Vagina (tissue), 2 donors: ENCODE measurements at places on chromosomes 16 and 17.
A peak's percentile ranks its signal among the peaks of the same experiment; 100 is the strongest.

GRCh38 chr16:63188086-63188771 is 1152.0 kb upstream of the CDH8 start:
- DNase-seq = no peak

- DNase-seq = peak; percentile 43
Observed at GRCh38 chr17:7859028-7859427, 1.2 kb downstream of the CYB5D1 start.

DNA sequence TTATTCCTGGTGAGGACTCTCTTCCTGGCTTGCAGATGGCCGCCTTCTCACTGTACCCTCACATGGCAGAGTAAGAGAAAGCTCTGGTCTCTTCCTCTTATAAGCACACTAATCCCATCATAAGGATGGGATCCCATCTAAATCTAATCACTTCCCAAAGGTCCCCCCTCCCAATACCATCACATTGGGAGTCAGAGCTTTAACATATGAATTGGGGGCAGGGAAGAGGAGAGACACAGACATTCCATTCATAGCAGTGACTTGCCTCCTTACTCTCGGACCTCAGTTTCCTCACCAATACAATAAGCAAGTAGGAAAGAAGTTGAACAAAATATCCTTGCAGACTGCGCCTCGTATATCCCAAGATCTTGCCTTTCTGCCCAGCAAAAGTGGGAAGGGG is 1.7 kb downstream of the CLEC19A start:
- no peak for DNase-seq

- no peak for DNase-seq
Observed at GRCh38 chr17:34436607-34437006, 73.6 kb upstream of the CCL1 start.

DNA sequence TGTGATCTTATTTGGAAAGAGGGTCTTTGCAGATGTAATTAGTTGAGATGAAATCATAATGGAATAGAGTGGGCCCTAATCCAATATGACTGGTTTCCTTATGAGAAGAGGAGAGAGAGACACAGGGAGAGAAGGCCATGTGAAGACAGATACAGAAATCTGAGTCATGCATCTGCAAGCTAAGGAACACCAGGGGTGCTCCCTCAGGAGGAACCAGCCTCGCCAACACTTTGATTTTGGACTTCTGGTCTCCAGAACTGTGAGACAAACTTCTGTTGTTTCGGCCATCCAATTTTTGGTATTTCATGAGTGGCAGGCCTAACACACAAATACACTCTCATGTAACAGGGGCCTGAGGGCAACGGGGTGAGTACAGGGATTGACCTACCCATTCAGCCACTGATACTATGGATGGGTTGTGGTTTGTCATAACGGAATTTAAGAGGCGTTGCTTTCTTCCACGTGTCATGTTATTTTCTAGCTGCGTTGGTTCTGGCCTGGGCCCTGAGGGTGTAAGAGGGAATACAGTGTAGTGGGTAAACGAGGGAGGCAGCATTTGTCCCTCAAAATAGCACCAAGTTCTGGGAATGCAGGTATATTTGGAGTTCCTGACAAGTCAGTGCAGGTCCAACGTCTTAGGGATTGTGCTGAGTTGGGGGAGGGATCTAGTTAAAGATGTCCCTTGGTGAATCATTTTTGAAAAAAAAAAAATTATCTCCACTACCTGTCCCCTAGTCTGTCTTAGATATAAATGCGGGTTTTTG is 17.7 kb downstream of the PLCG2 start:
- no peak for DNase-seq

GRCh38 chr17:47286198-47286914 is 32.7 kb downstream of the ITGB3 start:
- DNase-seq = no peak

DNA sequence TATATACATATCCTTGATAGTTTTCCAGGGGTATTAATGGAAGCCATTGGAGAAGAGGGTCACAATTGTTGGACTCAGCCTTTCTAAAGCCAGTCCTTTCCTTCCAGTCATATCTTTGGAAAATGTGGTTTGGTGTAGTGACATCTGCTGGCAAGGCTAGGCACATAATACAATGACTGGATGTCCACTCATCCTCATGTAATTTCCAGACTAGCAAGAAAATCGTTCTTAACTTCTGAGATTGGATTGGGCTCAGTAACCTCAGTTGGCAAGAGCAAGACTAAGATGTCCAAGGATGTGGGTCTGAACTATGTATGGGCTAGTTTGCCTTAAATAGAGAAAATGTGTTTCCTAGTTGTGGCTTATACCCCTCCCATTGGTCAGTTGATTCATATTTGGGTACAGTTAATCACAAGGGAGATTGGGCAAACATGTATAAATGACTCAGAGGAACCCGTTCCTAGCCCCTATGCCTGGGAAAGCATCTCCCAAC is 8.7 kb upstream of the KAT7 start:
- no peak for DNase-seq

- no peak for DNase-seq
Observed at GRCh38 chr16:48393485-48394354, 8.5 kb upstream of the SIAH1 start.

DNA sequence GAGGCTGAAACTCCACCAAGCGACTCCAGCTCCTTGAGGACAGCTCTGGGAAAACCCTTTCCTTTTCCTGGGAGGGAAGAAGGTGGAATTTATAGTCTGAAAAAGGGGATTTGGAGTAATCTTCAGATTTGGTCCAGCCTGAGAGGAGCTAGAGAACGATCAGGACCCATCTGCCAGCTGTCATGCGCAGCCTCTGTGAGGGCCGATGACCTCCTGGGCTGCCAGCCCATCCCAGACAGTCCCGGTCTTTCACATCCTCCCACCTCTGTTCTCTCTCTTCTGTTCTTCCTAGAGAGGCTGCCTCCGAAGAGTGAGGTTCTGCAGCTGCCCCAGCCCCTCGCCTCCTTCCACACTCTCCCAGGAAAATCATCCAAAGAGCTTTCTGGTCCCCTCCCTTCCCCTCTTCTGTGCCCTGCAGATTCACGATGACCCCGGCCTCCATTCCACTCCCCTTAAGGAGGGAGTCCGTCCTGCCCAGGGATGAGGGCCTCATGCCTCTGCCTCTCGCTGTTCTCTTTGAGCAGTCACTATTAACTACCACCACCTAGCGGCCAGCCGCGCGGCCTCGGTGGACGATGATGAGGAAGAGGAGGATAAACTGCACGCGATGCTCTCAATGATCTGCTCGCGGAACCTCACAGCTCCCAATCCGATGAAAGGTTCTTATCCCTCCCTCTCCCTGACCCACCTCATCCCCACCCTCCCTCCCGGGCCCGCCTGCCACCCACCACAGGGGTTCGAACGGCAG is 29.6 kb downstream of the SGSM2 start:
- no peak for DNase-seq

DNA sequence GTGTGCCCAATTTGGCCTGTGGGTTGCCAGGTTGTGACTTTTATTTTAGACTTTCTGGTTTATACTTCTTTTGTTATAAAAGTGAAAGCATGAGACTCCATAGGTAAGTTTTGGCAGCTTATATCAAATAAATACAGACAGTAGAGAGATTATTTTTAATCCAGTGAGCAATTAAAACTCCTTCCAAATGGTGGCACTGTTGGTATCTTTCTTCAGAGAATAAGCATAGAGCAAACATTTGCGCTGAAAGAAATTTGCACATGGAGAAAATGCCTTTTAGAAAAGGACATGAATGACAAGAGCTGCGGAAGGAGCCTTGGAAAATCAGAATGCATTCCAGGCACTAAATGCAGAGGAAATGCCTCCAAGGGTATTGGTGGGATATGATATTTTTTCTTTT is 46.1 kb upstream of the DNAJA2 start:
- DNase-seq = no peak

- DNase-seq = no peak
Observed at GRCh38 chr16:85003725-85004586, 7.4 kb downstream of the ZDHHC7 start.
